ENCODE measurements at places on chromosomes 6 and 20.

- DNase-seq = peak; percentile 53
Observed at GRCh38 chr6:107064579-107065065, 36.6 kb downstream of the MTRES1 start.

DNA sequence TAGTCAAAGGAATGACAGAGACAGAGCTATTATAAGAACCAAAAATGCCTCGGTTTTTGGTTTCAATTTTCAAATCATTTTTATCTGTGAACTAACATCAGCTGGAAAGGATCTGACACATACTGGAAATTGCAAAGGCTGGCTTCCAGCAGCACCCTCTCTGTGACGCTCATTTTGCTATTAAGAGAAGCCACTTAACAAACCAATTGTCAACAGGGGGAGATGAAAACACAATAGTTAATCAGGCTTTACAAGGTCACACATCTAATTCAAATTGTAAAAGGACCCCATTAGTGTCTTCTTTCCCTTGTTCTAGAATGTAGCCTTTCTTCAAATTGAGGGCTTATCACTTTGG lies 160.5 kb downstream of the TFAP2B start:
- no peak for DNase-seq

DNA sequence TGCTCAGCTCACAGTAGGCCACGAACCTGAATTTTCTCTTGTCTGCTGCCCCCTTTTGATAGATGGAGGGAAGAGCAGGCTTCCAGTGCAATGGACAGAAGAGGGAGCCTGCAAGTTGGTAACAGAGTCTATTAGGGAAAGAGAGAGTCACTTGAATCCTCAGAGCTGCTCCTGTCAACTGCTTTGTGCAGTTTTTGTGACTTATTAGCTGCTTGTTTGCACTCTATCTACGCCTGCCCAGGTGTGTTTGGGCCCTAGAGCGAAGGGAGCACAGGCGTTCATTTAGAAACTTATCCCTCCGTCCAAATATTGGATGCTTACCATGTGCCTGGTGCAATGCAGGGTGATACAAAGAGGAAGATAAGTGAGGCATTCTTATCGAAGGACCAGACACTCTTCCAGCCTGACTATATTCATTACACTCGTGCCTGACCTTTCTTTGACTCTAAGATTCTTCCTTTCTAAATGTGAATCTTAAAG lies 11.6 kb upstream of the SLC2A12 start:
- DNase-seq = peak; percentile 55

GRCh38 chr6:170185175-170185978 lies 105.5 kb downstream of the DLL1 start:
- no peak for DNase-seq

DNA sequence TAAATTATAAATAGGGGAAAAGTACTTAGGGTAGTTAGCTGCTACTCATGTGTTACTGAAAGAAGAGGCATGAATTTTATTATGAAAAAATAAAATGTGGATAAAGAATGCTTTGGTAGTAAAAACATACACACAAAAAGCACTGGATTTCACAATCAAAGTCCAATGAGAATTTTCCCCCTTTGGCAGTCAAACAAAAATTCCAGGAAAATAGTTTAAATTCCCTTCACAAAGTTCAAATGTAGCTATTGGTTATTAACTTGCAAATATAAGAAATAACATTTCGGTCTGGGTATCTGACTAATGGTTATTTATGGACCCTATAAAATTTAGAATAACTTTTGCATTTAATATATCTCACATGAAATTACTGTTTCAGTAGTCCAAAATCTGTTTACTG lies 210.4 kb downstream of the FOXC1 start:
- DNase-seq = no peak
